NCI-H2081 treated with DMSO at 0.1 percent for 48 hours (cell line): ENCODE measurements at places on chromosomes 13 and 19.

GRCh38 chr19:18298601-18299000 lies 17.2 kb upstream of the JUND start:
- DNase-seq, result no peak

DNA sequence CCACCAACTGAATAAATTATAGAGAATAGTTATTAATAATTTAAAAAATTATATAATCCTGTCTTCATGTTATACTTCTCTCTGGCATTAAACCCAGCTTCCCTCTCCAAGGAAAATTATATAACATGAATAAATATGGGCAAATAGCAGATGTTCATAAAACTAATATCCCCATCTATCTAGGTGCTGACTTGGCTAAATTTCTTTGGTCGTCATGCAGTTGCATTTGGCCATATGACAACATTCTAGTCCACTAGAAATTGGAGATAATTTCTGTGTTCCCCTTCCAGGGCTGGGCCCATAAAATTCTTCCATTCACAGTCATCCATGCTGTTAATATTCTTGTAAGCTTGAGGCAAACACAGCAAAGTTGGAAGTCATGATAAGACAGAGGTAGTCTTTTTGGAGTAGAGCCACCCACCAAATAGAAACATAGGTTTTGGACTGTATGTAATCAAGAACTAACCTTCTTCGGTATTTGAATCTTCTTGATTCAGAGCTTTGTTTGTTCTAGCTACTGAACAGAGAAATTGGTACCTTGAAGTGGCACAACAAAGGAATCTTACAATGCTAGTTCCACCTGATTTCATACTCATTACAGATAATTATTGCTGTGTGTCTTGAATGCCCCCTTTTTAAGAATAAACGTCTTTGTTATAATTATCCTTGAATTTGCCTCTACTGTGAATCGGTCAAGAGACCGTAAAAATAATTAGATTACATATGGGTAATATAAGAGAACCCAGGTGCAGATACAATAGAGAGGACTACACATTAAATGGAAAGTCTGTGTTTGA lies 678.5 kb upstream of the PCDH20 start:
- peak; percentile 35 for DNase-seq

GRCh38 chr19:16470541-16470910 lies 1.2 kb downstream of the EPS15L1 start:
- DNase-seq, result no peak

GRCh38 chr19:50531171-50531612 lies 17.5 kb upstream of the ASPDH start:
- no peak for DNase-seq
